Activated CD8-positive, alpha-beta memory T cell treated with anti-CD3 and anti-CD28 coated beads for 48 hours (primary cell): ENCODE measurements at places on chromosomes 11 and 22.

GRCh38 chr11:76310832-76311595, 69.9 kb downstream of the THAP12 start:
- no peak for DNase-seq

DNA sequence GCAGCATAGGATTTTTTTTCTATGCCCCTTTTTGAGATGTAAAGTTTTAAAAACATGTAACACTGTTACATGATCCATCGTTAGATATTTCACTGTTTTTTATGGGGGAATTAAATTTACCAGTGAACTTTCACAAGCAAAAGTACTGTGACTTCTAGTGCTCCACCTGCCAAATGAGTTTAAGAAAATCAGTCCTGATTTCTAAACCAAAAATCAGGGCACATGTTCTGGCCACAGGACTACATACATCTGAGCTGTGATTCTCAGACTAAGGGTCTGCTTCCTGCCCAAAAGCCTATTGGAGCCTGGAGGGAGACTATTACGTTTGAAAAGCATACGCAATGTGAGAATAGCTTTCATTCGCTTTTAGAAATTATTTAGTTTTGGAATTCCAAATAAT, 22.5 kb downstream of the TMPRSS13 start:
- DNase-seq, result no peak

DNA sequence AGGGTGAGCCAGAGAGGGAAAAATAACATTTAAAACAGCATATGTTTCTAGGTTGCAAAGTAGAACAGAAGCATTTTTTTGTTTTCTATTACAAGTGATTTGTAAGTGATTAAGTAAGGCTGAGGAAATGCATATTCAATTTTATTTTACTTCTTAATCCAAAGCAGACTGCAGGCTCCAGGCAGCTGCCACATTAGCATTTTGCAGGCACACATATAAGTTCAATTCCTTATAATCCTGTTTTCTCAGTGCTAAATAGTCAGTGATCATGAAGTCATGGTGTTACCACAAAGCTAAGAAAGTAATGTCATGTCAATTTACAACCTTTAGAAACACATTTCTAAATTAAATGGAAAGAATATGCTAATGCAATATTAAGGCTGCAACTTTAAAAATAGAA, 149.8 kb downstream of the CNTN5 start:
- DNase-seq, result no peak

- no peak for DNase-seq
These were observed 28.9 kb downstream of the AP1B1 start for GRCh38 chr22:29359469-29359868.
